Retinal pigment epithelial cell (primary cell): ENCODE measurements at places on chromosomes 6 and 20.
A peak's percentile ranks its signal among the peaks of the same experiment; 100 is the strongest.

DNA sequence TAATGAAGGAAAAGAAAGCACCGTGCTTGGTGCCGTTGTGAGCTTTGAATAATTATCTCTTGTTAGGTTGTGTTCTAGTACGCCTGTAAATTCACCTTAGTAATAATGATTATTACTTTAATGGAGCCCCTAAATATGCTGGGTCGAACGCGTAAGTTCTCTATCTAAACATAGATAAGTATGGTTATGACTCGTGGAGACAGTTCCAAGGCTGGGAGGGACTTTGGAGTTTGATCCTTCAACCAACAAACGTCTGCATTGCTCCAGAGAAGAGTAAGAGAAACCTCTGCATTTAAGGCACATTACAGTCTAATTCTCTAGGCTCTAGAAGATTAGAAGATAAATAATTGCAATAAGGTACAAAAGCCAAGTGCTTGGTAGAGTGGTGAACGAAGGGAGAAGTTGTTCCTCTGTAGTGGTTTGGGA lies 514 bp downstream of the ACOT13 start:
- DNase-seq: no peak

DNA sequence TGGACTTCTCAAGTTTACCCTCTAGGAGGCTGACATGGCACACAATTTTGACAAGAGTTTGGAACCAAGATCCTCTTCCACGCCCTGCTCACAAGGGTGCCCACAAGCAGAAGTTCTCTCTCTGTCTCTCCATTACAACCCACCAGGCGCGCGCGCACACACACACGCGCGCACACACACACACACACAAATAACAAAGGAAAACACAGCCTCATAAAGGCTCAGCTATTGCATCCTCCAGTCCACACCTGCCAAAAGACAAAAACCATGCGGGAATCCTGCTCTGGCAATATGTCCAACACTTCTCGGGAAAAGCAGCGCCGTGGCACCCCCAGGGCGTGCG lies 870 bp downstream of the PAK5 start:
- DNase-seq: no peak

DNA sequence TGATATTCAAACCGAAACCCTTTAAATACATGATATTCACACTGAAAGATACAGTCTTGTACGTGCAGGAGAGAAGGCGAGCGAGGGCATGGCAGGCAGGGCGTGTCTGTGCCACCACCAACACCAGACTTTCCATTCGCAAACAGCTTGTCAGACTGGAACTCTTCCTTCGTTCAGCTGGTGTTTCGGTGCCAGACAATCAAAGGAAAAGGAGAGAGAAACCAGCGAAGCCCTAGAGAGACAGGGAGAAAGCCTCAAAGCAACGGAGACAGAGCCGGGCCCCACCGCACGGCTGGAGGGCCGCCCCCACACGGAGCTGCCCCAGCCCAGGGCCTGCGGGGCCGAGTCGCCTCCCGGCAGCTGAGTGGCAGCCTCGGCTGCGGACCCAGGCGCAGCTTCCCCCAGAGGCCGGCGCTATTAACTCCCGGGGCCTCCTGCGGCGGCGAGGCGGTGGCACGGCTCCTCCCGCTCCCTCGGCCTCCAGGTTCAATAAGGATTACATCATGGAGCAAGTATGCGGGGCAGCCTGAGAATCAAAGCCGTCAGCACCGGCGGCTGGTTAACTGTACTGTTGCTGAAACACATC lies 32.1 kb upstream of the NR2E1 start:
- DNase-seq: peak; percentile 67

DNA sequence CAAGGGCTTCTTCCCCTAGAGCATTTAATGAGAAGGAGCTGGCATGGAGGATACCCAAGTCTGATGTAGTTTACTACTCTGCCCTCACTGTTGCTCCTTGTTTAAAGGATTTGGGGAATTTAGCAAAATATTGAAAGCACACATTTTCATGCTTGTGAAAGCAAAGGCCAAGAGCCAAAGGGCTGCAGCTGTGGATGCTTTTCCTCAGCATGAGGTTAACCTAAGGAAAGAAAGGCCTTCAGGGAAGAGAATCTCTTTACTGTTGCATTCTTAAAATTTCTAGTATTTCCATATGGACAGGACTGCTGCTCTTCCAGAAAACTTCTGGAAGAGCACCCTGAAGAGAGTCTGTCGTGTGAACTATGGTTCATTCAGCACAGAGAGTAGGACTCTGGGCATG lies 45.9 kb upstream of the SASH1 start:
- DNase-seq: no peak

DNA sequence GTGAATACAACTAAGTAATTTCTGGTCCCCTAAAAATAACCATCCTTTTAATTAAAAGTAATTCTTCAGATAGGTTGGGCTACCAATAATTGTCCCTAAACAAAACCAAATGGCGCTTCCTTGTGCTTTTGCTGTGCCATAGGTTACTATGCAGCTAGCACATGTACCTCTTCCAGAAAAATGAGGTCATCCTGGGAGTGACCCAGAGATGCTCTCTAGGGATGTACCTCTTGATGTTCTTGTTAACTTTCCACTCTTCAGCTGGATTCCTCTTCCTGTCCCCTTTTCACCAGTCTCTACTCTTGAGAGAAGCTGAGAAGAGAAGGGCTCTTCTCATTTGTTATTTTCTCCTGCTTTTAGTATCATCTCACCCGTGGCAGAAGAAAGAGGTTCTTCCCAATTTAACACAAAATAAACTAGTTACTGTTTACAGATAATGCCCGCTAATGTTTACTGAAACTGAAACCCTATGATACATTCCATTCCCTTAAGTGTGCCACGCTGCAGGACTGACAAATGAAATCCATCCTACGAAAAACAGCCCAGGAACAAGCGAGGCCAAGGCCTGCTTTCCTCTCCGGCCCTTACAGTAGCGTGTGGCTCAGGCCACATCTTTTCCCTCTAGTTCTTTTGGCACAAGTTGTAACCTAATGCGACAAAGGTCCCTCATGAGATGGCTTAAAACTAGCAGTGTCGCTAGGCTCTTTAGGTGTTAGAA lies 24.2 kb downstream of the MRS2 start:
- DNase-seq: no peak

- no peak for DNase-seq
Observed at GRCh38 chr6:22807818-22808217, 238.5 kb downstream of the HDGFL1 start.

GRCh38 chr6:47303342-47303741 lies 6.4 kb downstream of the TNFRSF21 start:
- DNase-seq: no peak

DNA sequence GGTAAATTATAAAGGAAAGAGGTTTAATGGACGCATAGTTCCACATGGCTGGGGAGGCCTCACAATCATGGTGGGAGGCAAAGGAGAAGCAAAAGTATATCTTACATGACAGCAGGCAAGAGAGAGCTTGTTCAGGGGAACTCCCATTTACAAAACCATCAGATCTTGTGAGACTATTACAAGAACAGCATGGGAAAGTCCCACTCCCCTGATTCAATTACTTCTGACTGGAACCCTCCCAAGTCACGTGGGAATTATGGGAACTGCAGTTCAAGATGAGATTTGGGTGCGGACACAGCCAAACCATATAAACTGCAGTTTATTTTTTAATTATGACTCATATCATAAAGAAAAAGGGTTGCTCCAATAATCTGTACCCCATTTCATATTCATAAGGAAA lies 22.3 kb upstream of the HLA-DQA2 start:
- no peak for DNase-seq

DNA sequence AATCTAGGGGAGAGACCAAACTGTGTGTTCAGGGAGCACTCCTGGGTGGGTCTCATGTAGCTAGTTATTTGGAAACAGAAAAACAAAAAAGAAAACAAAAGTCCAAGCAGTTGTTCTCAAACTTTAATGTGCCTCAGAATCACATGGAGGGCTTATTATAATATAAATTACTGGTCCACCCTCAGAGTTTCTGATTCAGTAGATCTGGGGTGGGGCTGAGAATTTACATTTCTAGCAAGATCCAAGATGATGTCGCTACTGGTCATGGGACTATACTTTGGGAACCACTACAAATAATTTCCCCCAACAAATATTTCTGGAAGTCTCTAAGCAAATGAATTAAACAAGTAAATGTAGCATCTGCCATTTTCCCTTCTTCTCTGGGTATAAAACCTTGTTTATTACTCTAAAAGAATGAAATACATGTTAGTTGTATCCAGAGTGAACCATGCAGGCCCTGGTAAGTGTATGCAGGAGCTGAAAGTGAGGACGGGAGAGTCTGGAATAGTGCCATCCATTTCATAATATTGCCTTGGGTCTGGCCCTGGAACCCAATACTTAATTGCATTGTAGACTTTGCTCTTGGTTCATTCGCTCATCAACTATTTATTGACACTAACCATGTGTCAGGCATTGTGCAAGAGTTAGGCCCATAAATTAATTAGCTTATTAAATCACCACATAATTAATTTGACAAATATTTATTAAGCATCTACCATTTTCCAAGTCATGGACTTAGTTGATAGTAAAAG lies 490.8 kb downstream of the EPM2A start:
- DNase-seq: no peak

GRCh38 chr6:139373928-139374356 lies 506 bp downstream of the CITED2 start:
- no peak for DNase-seq

GRCh38 chr20:63951398-63952209 lies 4.6 kb downstream of the UCKL1 start:
- no peak for DNase-seq
